ENCODE measurements at places on chromosomes 16 and 17. TPM values are rescaled to one million over a fixed set of nuclear protein-coding genes. Genes with fewer than 3 reads are reported as not detected.

C16orf96 gene
- total RNA-seq: 0.13 TPM

SLC16A6 gene
- total RNA-seq: 0.70 TPM

TBC1D26 gene
- 0.85 TPM for total RNA-seq

STAC2 gene
- total RNA-seq: 0.17 TPM

ZBTB4 gene
- 50.6 TPM for total RNA-seq

MKS1 gene
- 30.1 TPM for total RNA-seq

KRTAP3-2 gene
- total RNA-seq: not detected

ITGB3 gene
- total RNA-seq: 0.31 TPM

CTRB2 gene
- total RNA-seq: not detected

CHAD gene
- total RNA-seq: not detected

RCVRN gene
- not detected for total RNA-seq

MYH1 gene
- total RNA-seq: not detected

SPG7 gene
- total RNA-seq: 198 TPM

IGSF6 gene
- total RNA-seq: not detected

KRT39 gene
- not detected for total RNA-seq

ROGDI gene
- 45.2 TPM for total RNA-seq

GLIS2 gene
- 48.3 TPM for total RNA-seq

CMIP gene
- total RNA-seq: 96.6 TPM

UTS2R gene
- total RNA-seq: not detected

SLC5A11 gene
- total RNA-seq: 3.7 TPM

ZNF213 gene
- 17.7 TPM for total RNA-seq

ABCC12 gene
- not detected for total RNA-seq

SMTNL2 gene
- total RNA-seq: not detected

CA4 gene
- total RNA-seq: not detected

TBC1D3G gene
- not detected for total RNA-seq

All from PC-9 (cell line).